ENCODE measurements at places on chromosomes 2 and 18.

GRCh38 chr2:15759385-15759784 is 167.7 kb downstream of the DDX1 start:
- no peak for DNase-seq

- no peak for DNase-seq
Observed at GRCh38 chr2:44807201-44808025, 134.1 kb upstream of the SIX3 start.

GRCh38 chr2:233189025-233189424 is 62.4 kb upstream of the ATG16L1 start:
- no peak for DNase-seq

DNA sequence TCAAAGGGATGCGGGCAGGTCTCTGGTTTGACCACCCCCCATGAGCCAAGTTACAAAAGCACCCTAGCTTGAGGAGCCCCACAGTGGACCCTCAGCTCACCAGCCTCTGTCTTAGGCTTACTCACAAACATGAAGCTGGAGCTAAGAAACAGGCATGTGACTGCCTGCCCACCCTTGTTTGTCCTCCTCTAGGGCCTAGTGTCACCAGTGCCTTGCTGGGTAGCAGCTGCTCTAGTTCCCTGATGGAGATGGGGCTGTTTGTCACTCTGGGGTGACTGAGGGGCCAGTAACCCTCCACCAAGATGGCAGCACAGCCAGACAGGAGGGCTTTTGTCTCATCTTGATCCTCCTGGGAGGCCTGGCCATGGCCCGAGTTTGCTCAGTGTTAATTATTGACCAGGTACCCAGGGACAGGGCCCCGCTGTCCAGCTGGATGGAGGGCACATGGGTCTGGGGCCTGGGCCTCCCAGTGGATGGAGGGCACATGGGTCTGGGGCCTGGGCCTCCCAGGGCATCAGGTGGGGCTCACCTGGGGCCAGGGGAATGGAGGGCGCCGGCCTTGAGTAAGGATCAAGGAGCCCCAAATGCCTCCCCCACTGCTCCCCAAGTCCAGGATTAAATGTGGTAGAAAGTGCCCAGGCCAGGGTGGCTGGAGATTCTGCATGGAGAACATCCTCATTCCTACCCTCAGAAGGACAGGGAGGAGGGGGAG is 185.9 kb upstream of the HAAO start:
- DNase-seq = no peak

GRCh38 chr2:227010433-227010832 is 153.6 kb downstream of the COL4A4 start:
- DNase-seq = no peak

DNA sequence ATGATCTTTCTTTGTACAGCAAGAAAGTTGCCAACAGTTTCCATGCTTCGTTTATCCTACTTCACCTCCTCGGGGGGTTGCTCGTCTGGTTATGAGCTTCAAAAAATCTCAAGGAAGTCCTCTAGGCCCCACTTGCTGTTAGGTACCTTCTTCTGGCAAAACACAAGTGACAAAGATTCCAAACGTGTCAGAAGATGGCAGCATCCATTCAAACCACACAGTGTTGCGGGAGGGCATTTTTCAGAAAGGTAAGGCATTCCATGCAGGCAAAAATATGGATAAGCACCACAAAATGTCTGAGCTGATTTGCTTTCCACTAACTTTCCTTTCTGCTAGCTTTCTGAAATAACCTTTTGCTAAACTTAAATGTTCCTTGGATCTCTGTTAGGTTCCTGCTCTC is 13.2 kb upstream of the OR6B3 start:
- no peak for DNase-seq

GRCh38 chr2:53317861-53318260 is 449.7 kb upstream of the CHAC2 start:
- DNase-seq = no peak

DNA sequence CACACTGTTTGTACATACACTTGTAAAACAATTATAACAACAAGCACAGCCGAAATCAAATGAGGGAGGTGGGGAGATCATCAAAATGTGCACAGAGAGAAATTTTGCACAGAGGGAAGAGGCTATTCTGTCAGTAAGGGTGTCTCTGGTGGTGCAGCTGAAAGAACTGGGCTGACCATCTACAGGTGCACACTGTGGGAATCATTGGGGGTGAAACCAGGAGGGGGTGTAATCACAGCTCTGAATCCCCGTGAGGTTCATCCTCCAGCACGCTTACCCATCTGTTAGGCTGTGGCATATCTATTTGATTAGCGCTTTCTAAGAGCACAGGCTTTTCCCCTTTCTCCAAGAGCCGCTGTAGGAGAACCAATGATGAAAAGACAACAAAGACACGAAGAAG is 389.9 kb upstream of the CDH20 start:
- DNase-seq = no peak

DNA sequence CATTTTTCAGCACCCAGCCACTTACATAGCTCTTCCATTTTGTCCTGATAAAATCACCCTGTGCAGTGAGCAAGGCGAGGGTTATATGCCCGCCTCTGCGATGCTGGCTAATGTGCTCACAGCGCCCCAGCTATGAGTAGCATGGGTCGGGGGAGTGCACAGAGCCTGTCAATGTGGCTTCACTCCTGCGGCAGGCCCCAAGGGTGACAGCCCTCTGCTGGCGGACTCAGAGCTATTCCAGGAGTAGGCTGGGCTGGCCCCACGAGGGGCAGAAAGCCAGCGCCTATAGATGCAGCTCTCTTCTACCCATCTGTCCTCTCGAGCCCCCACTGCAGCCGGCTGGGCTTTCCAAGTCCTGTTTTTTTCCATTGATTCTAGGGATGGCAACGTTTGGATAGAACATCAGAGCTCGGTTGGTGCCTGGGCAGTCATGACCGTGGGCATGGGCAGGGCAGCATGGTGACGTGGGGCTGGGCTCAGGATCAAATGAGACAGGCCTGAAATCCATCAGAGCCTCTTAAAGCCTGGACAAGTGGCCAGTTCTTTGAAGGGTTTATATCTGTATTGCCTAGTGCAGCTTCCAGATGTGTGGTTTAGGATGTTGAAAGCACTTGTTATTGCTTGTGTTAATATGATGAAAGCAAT is 134.7 kb downstream of the MCFD2 start:
- DNase-seq = no peak

GRCh38 chr2:193272011-193272410 is 1077.3 kb upstream of the TMEFF2 start:
- DNase-seq = no peak

GRCh38 chr2:26786207-26787028 is 562 bp downstream of the CENPA start:
- no peak for DNase-seq

DNA sequence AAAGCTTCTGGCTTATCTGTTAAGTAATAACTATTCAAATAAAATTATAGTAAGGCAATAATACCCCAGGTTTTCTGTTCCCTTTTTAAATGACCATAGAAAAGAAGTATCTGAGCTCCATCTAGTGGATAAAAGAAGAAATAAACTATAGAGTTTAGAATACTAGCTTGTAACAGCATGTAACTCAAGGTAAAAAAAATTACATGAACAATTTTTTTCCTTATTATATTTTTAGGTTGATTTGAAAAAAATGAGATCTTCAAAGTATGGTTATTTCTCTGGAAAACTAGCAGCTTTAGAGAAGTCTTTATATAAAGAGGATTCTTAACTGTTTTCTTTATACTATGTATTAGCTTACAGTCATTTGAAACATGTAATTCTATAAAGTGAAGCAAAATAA is 58.1 kb downstream of the NCKAP1 start:
- no peak for DNase-seq

- DNase-seq = no peak
Observed at GRCh38 chr18:49491534-49491856, 4.5 kb upstream of the C18orf32 start.

DNA sequence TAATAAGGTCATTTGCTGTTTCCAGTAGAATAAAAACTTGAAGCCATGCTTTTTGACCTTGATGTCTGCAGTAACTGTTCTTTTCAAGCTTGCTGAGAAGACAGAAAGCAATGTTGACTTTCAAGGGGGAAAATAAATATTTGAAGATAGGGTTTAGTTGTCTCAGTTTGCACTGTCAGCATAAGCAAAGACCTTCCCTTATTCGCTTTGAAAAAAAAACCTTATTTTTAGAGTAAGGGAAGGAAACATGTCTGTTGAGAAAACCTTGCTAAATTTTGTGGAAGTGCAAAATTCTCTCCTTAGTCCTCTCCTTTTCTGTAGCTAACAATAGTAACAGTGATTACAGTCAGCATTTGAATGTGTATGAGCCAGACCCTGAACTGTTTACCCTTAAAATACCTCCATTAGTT is 43.1 kb downstream of the MAP4K4 start:
- DNase-seq = no peak

DNA sequence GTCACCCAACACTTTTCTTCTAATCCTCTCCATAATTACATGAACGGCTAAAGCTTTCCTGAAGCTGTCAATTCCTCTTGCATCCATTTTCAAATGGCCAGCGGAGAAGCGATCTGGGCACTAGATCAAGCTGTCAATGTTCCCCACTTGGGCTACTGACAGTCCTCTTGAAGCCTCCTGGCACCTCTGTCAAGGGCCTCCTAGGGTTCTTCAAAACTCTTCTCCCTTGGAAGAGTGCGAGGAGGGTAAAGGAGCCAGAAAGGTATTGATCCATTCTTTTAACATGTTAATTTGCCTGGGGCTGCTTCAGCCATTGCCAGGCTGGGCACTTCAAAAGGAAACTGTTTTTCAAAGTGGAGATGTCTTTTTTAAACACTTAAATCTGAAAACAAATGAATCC is 19.8 kb downstream of the EPHA4 start:
- no peak for DNase-seq

DNA sequence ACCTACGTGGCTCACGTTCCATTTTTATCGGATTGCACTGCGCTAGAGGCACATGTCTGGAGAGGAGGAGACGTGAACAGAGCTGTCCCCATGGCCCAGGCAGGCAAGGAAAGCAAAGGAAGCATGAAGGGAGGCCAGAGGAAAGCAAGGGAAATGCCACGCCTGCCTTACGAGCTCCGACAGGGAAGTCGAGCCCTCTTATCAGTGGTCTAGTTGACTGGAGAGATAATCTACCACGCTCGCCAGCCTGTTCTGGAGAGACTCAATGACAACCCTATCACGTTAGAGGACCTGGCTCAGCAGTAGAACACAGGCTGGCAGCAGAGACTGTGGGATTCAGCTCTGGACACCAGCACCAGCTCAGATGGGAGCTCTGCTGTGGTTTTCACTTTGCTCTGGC is 202.6 kb upstream of the ID2 start:
- no peak for DNase-seq

DNA sequence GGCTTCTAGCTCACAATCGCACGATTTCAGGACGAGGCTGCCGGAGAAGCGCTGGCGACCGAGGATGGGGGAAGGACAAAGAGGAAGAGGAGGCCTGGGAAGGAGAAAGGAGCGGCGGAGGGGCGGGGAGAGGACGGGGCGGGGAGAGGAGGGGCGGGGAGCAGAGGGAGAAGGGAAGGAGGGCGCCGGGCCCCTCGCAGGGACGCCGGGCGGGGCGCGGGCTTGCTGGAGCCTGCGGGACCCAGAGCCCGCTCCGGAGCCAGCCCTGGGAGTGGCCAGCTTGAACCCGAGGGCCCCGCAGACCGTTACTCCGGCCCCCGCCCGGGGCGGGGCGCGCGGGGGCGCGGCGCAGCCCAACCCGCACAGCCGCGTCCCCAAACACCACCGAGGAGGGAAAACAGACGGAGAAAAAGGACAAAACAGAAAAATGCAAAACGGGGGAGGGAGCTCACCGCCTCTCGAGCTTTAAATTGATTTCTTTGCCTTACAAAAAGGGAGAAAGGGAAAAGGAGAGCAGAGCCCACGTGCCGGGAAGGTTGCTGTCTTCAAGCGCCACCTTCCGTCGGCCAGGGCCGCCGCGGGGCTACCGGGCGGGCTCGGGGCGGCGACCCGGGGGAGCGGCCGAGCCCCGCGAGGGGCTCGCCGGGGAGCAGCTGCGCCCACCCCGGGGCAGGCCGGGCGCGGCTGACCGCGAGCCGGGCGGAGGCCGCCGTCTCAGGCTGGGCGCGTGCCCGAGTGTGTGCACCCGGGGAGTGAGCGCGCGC is 781 bp upstream of the SOX11 start:
- DNase-seq = no peak

DNA sequence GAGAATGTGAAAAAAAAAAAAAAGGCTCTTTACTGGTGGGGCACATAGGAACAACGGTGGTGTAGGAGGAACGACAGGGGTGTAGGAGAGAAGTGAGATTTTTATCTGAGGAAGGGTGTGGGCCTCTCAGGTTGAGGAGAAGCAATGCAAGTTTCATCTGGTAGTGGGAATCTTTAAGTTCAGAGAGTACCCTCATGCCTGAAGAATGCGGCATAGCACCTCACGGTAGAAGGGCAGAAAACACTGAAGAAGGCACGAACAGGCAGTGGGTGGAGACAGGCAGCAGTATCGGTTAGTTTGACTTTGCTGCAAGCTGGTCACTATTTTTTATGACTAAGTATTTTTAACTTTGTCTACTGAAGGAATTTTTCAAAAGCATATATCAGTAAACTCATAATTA is 52.2 kb upstream of the TSPYL6 start:
- DNase-seq = no peak

- no peak for DNase-seq
Observed at GRCh38 chr2:165573534-165574461, 104.3 kb downstream of the CSRNP3 start.

DNA sequence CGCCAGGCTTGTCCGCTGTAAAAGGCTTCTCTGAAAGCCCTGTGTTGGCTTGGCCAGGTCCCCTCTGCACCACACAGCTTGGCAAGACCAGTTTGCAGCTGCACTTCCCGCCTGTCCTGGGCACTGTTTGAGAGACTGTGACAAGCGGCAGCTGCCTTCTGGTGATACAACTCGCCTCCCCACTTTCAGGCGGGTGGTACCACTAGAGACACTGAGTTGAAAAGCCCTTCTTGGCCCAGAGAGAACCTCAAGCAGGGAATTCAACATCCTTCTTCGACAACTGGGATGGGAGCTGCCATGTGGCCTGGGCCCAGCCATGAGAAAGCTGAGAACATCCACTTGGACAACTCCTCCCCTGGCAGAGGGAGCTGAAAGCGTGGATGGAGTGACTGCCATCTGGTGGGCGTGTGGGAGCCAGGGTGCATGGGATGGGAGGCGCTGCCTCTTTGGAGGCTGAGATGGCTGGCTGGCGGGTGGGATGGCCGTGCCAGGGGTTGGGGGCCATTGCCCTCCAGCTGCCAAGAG is 125.5 kb upstream of the REV1 start:
- no peak for DNase-seq
